ENCODE measurements at places on chromosomes 7 and 10.

DNA sequence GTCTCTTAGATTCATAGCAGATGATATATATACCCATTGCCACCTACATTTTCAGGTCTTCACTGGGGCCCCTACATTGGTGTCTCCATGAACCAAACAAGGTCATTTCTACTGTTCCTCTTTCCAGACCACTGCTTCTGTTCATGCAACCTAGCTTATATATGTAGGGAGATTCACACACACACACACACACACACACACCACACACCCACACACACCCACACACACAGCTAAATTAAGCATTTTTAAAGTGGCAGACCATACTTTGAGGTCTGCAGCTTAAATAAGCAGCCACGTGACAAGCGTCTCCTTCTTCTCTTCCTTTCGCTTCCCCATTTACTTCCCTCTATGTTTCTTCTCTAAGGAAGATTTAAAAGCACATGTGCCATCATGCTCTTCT, 70.0 kb upstream of the CC2D2B start:
- no peak for DNase-seq

DNA sequence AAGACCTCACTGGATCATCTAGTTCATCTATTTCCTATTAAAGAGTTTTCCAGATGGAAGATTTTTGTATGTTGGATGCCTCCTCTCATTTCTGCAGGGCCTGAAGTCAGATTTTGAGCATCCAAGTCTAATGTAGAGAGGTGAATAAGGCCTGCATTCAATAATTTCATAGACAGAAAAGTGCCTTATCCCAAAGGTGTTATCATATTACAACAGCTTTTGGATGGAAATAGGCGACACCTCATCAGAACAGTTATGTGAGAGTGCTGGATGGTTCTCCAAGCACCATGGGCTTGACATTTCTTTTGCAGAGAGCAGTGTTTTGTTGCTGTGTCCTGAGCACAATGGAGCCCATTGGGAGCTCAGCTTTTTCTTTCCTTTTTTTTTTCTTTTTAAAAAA, 162.4 kb upstream of the MEOX2 start:
- no peak for DNase-seq

DNA sequence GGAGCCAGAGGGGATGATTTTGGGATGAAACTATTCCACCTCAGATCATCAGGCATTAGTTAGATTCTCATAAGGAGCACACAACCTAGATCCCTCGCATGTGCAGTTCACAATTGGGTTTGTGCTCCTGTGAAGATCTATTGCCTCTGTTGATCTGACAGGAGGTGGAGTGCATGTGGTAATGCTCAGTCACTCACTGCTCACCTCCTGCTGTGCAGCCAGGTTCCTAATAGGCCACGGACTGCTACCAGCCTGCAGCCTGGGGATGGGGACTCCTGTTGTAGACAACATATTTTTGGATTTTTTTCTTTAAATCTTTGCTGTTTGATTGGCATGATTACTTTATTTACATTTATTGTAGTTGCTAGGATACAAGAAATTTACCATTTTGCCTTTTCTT, 765.0 kb downstream of the INHBA start:
- no peak for DNase-seq

GRCh38 chr7:55473932-55474331, 98.4 kb downstream of the VOPP1 start:
- DNase-seq, result no peak

GRCh38 chr10:47164800-47165128, 135.2 kb upstream of the GDF10 start:
- DNase-seq, result no peak

DNA sequence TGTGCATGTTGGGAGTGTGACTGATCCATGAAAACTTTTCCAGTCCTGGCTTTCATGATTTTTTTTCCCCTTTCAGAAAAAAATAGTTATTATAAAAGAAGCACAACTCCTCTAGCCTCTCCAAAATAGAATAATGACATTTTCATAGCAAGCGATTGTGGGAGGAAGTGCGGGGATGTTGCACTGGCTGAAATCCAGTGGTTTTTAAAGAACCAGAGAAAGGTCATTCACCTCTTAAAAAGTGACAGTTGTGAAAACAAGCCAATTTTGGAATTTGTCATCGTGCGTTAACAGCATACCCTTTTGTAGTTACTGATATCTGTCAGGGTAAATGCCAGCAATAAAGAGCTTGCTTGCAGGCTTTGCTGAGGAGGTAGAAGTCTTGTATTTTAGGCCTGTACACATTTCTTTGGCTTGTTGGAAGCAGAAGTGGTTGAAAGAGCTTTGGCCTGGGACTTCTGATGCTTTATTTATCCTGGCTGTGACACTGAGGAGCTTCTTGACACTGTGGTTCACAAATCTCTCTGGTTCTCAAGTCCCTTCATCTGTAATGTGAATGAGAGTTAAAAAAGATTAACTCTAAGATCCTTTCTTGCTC, 545.9 kb downstream of the REEP3 start:
- no peak for DNase-seq

DNA sequence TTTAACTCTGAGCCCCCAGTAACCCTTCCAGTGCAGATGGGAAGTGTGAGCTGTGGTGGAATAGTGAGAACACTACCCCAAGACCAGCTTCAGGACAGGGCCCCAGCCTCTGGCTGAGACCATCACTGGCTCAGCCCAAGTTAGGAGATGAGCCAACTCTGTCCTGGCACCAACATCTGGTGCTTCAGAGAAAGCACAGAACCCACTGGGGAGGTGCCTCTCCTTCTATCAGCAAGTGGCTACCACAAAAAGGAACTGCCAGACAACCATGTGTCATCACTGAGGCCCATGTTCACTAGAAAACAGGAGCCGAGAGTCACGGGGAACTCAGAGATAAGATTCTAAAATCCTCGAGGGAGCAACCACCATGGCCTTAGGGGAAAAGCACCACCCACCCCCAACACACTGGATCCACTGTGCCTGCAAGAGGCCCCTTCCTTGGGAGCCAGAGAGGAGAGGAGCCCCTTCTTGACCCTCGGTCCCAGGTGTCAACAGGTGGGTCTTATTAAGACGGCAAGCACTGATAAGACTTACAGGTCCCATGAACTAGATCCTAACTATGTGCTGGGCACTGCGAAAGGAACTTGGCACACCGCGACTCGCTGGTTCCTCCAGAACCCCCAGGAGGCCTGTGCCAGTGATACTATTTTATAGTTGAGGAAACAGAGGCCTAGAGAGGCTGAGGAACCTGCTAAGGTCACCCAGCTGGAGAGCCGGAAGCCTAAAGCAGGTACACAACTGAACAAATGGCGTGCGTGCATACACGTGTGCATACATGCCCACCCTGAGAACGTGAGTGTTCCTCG, 102.7 kb downstream of the FAM53B start:
- DNase-seq, result no peak

- DNase-seq, result no peak
These were observed 36.4 kb downstream of the HABP2 start for GRCh38 chr10:113589201-113589770.

DNA sequence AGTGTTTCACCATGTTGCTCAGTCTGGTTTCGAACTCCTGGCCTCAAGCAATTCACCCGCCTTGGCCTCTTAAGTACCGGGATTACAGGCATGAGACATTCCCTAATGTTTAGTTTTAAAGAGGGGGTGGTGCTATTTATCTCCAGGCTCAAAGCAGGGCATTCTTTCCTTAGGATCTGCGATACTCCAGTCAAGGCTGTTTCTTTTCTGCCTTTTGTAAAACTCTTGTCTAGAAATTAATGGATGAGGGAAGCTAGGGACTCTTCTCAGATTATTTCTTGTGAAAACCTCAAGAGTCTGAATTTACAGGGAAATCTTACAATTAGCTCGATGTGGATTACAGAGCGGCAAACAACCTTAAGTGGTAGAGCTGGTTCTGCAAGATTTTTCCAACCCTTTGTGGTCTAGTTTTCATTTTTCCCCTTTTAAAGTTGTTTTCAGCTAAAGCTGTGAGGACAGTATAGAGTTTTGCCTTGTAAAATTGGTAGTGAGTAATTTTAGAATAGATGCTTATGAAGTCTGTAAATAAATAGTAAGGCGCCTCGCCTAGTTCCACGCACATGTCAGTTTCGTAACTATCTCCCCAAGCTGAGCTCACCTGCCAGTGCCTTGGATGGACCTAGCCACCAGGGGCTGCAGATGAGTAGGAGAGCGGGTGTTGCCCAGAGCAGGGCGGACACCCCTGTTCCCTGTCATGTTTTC, 53.1 kb downstream of the CUX1 start:
- no peak for DNase-seq

DNA sequence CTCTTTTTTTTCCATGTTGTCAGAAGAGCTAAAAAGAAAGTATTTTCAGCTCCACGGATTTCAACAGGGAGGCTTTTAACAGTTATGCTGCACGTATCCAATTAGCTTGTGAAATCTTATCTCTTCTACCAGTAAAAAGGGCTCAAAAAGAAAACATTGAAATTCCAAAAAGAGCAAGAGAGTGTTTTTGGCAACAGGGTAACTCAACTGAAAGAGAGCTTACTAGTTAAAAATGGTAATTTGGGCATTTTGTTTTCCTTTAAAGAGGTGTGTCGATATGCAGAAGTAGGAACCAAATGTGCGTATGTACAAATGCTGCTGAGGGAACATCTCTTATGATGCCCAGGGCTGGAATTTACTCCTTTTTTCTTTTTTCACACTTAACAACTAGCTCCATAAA, 292.8 kb downstream of the PRKG1 start:
- no peak for DNase-seq

- no peak for DNase-seq
These were observed 7.8 kb downstream of the BAMBI start for GRCh38 chr10:28684986-28685580.

- DNase-seq, result no peak
These were observed 525.6 kb downstream of the PTPRN2 start for GRCh38 chr7:158061884-158062656.

GRCh38 chr7:3164380-3164792, 120.7 kb upstream of the CARD11 start:
- DNase-seq, result no peak

GRCh38 chr7:91383053-91383904, 119.0 kb downstream of the FZD1 start:
- no peak for DNase-seq

DNA sequence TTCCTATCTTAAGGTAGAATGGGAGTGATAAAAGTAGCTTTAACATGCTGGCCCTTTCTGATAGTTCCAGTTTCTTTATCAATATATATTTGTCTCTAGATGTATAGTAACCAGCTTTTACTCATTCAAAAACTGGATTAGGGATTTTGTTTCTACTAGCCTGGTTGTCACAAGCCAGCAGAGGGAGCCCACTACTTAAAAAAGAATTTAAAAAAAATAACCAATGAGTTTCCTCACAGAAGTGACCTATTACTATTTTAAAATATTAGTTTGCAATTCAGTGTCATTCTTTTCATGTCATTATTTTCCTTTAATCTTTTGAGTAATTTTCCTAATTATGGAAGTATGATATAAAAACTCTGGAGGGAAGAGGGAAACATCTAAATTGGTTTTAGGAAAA, 142.1 kb downstream of the PHTF2 start:
- no peak for DNase-seq

DNA sequence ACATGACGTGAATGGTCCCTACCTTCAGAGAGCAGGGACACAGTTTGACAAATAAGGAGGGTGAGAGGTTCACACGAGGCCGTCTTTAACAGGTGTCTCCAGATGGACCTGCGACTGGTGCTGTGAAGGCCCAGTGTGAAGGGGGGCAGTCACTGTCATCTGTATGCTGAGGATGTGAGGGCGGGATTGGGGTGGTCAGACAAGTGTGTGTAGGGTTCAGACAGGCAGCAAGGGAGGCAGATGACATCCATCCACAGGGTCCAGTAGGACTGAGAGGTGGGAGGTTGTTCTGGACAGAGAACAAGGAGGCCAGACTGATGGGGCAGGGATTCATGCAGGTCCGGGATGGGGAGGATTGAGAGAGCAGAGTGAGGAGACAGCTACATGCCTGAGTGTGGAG, 232.6 kb upstream of the GPR26 start:
- no peak for DNase-seq

DNA sequence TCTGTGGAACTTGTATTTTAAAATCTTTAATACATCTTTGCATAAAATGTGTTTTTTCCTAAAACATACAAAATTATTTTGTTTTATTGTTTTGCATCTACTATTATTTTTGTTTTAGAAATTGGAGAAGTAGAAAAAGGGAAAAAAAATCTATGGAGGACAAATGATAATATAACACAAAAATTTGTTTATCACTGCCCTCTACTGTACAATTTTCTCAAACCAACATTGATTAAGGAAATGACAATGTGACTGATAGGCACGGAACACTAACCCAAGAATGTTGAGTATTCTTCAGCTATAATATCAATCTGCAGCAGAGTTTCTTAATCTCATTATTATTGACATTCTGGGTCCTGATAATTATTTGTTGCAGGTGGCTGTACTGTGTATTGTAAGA, 9.5 kb upstream of the ING3 start:
- no peak for DNase-seq

DNA sequence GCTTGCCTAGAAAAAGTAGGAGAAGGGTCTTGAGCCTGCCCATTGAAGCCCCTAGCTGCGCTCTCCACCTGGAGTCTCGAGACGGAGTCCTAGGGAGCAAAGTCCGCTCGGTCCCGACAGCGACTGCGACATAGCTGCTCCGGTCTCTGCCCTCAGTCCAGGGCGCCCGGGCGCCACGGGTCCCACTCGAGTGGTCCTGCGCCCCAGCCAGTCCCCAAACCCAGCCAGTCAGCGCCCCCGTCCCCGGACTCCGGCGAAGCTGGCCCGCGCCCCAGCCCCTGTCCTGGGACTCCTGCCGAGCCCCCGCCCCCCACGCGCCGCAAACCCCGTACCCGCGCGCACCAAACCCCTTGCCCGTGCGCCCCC, 490 bp downstream of the TNS3 start:
- no peak for DNase-seq

DNA sequence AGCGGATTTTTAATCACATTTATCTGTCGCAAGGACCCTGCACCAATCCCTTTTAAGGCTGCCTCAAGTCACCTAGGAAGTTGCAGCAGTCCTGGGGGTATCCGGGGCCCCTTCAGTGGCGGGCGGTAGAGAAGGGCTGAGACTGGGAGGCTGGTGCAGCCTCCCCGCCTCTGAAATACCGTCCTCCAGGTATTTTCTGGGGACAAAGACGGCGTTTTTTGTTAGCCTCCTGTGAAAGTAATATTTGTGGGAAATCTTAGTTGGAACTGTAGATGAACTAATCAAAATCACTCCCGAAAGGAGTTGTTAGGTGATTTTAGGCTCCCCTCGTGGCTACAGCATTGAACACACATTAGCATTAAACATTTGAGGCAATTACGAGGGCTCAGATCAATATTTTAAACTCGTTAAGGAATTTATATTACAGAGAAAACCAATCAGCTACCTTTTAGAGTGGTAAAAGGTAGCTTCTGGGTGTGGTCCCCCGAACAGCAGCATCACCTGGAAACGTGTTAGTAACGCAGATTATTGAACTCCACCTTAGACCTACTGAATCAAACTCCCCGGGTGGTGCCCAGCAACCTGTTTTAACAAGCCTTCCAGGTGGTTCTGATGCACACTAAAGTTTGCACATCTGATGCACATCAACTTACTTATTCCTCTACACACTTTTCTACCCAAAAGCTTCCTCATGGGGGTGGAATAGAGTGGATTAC, 530 bp upstream of the ANXA7 start:
- DNase-seq, result no peak

DNA sequence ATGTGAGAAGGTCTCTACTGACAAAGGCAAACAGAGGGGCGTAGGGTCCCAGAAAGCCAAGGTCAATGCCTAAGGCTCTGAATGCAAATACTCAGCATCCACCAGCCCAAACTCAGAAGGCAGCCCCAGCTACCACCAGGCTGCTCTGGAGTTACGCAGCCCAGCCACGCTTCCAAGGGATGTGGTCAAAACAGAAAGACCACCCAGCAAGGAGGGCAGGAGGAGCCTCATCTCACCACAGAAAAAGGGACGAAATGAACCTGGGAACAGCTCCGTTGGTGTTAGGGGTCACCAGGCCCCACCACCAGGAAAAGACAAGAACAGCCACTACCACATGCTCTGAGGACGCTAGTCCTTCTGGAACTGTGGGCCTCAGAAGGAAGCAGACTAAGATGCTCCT, 65.1 kb downstream of the CTBP2 start:
- no peak for DNase-seq

All from activated naive CD4-positive, alpha-beta T cell (primary cell).